ENCODE measurements at places on chromosomes 3 and 15.

DNA sequence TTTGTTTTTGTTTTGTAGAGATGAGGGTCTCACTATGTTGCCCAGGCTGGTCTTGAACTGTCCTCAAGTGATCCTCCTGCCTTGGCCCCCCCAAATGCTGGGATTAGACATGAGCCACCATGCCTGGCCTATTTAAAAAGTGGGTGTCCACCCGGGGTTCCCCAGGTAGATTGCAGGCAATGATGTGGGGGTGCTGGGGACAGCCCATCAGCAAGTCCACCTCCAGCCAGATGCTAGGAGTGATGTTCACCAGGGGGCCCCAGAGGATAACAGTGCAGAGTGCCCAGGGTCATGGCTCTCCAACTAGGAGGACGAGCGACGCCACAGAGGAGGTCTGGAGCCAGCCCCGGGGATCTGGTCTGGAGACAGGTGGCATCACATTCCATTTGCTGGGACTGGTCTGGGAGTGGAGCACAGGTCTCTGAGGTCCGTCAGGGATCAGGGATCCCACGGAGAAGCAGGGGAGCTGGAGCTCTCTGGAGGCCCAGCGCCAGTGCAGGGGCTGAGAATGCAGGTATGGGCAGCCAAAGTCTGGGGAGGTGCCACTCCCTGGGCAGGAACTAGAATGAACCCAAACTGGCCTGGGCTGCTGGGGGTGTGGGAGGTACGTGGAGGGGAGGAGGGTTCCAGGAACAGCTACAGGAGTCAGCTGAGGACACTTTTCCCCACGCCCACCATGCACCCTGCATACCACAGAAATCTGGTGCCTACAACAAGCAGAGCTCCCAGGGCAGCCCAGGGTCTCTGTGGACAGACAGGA lies 51.2 kb upstream of the PCSK6 start:
- DNase-seq = no peak

DNA sequence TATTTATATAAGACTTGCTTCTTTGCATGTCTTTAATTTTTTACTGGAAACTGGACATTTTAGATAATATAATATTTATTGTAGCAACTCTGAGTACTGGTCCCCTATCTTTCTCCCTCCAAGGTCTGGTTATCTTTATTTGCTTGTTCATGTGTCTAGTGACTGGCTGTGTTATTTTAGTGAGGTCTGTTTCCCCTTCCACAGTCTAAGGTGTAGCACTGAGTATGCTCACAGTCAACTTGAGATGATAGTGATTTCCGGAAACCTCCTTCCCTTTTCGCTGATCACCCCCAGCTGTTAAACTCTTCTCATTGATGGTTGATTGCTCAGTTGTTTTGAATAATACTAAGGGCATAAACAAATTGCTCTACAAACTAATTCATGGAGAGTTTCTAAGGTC lies 37.0 kb downstream of the PCNP start:
- DNase-seq = no peak

DNA sequence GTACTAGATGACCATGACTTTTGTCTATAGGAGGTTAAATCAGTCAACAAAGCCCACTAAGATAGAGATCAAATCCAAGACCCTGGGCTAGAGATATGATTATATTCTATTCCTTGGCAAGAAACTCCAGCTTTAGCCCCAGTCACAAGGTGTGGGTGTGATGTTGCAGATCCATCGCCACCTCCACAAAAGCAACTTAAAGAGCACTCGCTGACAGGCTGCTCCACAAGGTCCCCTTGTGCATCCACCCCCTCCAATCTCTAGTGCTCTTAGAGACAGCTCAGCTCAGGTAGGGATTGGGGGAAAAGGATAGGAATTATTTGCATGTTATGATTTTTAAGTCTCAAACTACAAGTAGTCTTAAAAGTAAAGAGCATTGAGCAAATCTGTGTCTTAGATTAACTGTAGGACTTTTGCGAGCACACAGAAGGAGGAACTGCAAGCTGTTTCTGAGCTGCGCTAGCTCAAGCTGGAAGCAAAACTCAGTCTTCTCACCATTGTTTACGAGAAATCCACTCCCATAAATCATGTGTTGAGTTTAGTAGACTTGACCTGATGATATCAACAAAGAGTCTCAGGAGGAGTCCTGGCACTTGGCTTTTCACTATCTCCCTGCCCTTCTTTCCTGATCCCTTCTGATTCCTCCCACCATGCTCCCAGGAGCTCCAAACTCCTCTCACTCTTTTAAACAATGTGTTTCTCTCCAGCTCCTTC lies 177.6 kb downstream of the STAC start:
- no peak for DNase-seq

DNA sequence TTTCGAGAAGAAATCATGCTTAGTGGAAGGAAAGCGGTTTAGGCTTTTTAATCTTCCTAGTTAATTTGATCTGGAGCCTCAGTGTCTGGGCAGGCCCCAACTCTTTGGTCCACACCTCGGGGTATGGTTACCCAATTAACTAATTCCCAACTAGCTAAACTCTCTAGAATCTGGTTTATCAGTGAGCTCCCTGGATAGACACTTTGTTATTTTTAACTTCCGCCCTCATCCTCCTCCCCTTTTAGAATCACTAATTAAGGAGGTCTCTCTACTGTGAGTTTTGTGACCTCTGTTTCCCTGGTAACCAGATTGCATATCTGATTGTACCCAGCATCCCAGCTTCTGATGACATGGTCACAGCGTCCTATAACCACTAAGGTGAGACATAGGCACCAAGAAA lies 112.2 kb downstream of the RARB start:
- DNase-seq = no peak

DNA sequence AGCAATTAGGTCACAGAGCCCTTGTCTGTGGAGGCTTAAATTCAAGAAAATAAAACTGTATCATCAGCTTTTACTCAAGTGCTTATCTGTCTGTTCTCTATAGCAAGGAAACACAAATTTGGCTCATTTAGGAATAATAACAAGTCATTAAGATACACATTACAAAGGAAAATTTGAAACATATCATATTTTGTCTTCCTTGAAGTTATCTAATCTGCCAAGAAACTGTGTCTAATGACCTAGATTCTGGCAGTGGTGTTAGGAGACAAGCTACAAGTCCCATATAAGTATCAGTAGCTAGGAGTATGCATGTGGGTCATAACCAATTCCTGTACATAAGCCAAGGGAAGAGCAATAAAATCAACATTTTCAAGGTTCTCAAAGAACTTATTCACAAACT lies 108.2 kb upstream of the SETMAR start:
- DNase-seq = no peak
